ENCODE measurements at places on chromosomes 1 and 21.
A peak's percentile ranks its signal among the peaks of the same experiment; 100 is the strongest.

- no peak for DNase-seq
Observed at GRCh38 chr1:9910076-9910422, at the start of gene CTNNBIP1. Gene CTNNBIP1 (minus strand): TSS chr1:9910269. CDS start chr1:9872064, 38,205 bp downstream.

DNA sequence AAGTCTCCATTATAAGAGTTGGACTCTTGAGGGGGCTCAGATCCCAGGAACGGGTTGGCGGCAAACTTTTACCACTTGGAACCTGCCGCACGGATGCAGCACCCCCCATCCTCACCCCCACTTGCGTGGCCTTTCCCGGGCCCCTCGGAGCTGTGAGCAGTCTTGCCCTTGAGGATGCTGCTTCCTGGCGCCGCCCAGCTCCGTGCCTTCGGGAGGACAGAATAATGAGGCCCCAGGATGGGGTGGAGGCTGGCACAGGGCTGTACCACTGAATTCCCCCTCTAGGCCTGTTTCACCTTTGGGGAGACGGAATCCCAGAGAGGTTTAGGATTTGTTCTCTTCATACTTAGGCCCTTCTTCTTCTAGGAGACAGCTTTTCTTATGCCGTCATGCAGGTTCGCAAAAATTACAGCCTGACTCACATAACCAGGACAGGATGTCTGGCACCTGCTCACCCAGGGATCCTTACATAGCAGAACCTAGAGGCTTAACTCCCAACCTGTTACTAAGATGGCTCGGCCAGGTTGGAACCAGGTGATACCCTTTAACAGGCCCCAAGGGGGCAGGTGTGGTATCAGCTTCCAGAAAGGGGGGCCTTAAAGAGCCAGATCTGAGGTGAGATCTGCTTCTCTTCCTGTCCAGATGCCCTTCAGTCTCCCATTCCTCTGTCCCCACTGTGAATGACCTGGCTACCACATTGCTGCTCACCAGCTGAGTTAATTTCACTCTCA lies 1.5 kb downstream of the TRNP1 start:
- no peak for DNase-seq

- no peak for DNase-seq
Observed at GRCh38 chr21:37551331-37551992, 184.9 kb downstream of the DYRK1A start.

DNA sequence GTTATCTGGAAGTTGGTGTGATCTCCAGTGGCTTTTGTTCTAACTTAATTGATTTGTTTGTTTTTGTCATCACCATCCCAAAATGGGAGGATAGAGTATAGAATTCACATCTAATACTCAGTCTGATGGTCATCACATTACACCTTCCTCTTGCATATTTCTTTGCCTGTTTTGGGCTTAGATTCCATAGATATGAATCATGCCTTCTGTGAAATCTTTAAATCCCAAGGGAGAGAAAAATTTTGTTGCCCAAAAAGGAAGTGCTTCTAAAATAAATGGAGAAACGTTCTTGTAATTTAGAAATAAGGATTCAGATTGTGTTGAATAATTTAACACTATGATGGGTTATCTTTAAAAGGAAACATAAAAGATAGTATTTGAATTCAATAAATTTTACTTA lies 446.0 kb upstream of the LRRC7 start:
- no peak for DNase-seq

- DNase-seq, result no peak
Observed at GRCh38 chr1:172990598-172991215, 60.0 kb downstream of the TNFSF18 start.

GRCh38 chr1:58964880-58965279 lies 181.0 kb upstream of the JUN start:
- DNase-seq, result no peak

GRCh38 chr1:110068646-110069403 lies 1.6 kb downstream of the ALX3 start:
- peak; percentile 39 for DNase-seq

GRCh38 chr1:29579821-29580425 lies 343.6 kb downstream of the PTPRU start:
- no peak for DNase-seq

DNA sequence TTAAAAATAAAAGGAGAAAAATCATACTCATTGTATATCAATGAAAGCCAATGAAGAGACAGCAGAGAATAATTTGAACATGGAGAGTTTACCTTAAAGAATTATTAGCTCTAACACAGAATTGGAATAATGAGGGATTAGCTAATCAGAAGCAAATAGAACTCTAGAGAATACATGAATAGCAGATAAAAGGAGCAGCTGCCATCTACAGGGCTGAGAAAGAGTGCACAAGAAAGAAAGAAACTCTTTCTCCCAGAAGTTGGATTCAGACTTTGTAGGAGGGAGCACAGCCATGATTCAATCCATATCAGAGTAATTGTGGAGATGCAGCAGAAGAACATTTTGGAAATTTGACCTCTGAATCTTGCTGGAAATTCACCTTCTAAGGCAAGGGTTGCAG lies 1171.2 kb downstream of the PLA2G4A start:
- no peak for DNase-seq

GRCh38 chr1:190849346-190849745 lies 371.7 kb upstream of the BRINP3 start:
- DNase-seq, result no peak

DNA sequence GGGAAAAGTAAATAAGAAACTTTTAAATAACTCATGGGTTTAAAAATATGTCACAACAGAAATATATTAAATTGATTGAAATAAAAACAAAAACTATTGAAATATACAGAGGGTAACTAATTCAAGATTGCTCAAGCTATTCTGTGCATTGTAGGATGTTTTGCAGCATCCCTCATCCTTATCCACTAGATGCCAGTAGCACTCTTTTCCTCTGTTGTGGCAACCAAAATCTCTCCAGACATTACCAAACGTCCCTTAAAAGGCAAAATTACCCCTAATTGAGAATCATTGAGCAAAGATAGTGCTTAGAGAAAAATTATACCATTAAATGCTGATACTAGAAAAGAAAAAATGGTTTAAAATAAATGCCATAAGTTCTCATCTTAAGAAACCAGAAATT lies 682.6 kb downstream of the RWDD3 start:
- no peak for DNase-seq

GRCh38 chr21:32534113-32534512 lies 51.2 kb downstream of the TCP10L start:
- no peak for DNase-seq

DNA sequence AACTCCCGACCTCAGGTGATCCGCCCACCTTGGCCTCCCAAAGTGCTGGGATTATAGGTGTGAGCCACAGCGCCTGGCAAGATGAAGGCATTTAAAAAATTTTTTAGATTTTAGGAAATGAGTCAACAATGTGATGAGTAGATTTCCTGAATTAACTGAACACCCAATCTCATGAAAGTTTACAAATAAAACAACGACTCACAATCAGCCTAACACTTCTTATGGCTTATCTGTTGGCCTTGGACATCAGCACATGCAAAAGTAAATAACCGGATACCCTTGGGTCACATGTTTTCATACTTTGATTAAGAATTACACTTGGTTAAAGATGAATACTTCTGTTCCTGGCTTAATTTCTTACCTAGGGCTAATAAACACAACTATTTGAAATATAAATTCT lies 3.0 kb downstream of the GNG12 start:
- DNase-seq, result no peak

GRCh38 chr1:94611681-94612475 lies 70.3 kb upstream of the F3 start:
- no peak for DNase-seq

DNA sequence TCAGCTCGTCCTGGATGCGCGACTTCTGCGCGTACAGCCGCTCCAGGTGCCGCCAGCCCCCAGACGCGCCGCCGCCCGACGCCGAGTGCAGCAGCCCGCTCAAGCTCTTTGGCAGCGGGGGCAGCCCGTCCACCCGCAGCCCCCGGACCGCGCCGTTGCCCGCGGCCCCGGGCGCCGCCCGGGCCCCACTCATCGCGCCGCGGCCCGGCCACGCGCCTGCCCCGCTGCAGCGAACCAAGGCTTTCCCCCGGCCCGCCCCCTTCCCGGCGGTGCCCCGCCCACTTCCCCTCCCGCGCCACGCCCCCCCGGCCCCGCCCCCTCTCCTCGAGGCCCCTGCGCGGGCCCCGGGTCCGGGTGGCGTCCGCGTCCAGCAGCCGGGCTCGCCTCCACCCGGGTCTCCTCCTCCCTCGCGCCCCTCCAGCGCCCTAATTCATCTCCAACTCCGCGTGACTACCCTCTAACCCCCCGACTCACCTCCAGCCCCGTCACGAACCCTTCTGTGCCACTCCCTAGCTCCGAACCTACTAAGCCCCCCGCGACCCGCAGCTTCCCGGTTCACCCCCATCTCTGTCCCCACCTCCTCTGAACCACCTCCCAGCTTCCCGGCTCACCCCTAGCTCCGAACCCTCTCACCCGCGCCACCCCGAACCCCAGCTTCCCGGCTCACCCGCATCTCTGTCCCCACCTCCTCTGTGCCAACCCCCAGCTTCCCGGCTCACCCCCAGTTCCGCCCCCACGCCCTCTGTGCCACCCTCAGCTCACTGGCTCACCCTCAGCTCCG lies at the start of gene FAM89A:
Gene FAM89A, minus strand, starts transcription at position 236 of the 781 bp plus-strand sequence. Its CDS starts 43 bp downstream, at position 193.
- DNase-seq, result peak; percentile 63

GRCh38 chr1:228373004-228373680 lies 33.5 kb downstream of the TRIM11 start:
- DNase-seq, result peak; percentile 17

- no peak for DNase-seq
Observed at GRCh38 chr1:183840140-183840539, 35.2 kb downstream of the RGL1 start.

DNA sequence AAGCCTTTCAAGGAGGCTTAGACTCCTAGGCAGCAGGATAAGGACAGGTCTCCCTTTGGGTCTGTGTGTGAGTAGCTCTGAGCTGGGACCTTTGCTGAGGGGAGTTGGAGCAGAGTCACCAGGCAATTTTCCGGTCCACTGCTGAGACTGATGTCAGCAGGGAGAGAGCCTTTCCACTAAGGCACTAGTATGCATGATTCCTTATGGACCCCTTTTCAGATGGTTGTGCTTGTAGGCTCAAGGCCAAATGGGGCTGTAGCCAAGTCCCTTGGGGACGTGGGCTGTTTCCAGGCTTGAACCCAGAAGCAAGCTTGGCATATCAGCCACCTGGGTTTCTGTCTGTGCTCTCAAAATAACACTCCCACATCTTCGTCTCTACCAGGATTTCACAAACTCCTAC lies 73.0 kb downstream of the CCDC18 start:
- DNase-seq, result no peak

DNA sequence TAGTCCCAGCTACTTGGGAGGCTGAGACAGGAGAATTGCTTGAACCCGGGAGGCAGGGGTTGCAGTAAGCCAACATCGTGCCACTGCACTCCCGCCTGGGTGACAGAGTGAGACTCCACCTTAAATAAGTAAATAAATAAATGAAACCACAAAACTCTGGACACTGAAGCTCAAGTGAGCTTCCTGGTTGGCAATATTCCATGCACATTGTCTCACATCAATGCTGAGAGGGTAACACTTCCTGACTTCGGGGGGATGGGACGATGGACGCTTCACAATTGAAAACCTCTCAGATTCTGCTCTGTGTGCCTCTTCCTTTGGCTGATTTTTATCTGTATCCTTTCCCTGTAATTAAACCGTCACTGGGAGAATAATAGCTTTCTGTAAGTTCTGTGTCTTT lies 70.0 kb upstream of the ZNF644 start:
- no peak for DNase-seq

DNA sequence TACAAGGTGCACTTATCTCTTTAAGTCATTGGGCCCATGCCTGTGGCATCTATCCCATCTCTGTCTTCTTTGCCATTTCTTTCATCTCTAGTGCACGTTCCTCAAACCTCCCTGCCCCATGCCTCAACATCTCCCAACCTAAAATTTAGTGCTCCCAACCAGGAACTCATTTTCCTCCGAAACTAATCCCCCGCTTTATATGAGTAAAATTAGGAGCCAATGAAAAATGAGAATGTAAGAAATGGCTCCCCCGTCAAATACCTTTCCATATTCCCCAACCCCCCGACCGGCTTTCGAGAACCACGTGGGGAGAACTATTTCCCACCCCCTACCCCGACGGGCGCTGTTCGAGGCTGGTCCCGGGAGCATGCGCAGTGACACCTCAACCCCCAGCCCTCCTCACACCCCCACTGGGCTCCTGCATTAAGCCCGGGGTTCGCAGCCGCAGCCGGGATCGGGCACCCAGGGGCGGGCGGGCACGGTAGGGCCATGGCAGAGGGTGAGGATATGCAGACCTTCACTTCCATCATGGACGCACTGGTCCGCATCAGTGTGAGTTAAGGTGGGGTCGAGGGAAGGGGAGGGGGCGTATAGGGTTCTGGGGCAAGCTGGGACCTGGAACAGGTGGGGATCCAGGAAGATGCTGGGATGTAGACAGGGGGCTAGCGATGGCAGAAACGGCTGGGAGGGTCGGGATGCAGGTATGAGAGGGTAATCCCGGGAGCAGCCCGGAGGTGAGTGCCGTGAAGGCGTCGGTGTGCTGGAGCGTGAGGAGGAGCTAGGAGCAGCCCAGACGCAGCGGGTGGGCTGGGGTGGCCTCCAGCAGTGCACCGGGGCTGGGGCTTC lies at the start of gene TRIM46:
Gene TRIM46, plus strand, starts transcription at position 372 of the 846 bp plus-strand sequence. Its CDS starts 118 bp downstream, at position 490.
- DNase-seq, result peak; percentile 73

GRCh38 chr1:114154146-114154962 lies 685 bp upstream of the SYT6 start:
- DNase-seq, result peak; percentile 74

- no peak for DNase-seq
Observed at GRCh38 chr1:68384321-68384813, 65.4 kb downstream of the RPE65 start.

DNA sequence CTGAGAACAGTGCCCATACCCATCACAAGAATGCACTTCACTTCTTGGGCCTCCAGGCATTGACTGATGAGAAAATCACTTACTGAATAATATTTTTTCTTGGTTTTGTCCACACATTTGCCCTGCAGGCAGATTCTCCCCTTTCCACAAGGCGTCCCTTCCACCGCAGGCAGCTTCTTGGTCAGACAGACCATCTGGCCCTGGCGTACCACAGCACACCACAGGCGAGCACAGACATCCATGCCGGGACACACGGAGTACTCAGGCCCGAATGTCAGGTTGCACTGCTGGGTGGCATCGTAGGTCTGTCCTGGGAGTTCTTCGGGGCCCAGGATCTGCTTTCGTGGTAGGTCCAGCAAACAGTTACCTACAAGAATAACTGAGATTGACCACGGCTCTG lies 32.5 kb downstream of the ADAMTS5 start:
- DNase-seq, result peak; percentile 67

DNA sequence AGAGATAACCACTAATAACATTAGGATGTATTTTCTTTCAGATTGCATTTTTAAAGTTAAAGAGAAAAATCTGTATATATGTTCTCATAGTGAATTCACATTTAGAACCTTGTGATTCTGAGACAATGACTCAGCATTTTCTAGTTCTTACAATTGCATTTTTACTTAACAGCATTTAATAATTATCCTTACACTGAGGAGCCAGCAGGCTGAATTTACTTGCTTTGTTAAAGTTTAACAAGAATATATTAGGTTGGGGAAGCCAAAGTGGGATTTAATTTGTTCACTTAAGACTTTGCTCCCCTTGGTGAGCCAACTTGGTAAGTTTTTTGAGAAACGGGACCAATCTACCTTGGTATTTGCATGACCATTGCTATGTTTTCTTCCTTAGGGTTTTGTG lies 4.5 kb downstream of the PATJ start:
- no peak for DNase-seq
